ENCODE measurements at places on chromosomes 1 and 21. TPM values are rescaled to one million over a fixed set of nuclear protein-coding genes. Genes with fewer than 3 reads are reported as not detected.

- DNase-seq, result no peak
Measured at GRCh38 chr1:246647513-246647912, 76.7 kb upstream of the SCCPDH start.

The TEDDM1 gene
- total RNA-seq, result not detected

DNA sequence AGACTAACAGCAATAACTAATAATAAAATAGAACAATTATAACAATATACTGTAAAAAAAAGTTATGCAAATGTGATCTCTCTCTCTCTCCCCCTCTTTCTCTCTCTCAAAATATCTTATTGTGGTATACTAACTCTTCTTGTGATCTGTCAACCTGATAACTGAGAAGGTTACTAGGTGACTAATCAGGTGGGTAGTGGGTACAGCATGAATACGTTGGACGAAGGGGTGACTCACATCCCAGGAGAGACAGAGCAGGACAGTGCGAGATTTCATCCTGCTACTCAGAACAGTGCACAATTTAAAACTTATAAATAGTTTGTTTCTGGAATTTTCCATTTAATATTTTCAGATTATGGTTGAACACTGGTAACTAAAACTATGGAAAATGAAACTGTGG lies 257.5 kb downstream of the LRRC40 start:
- no peak for DNase-seq

The FAF1 gene
- 39.2 TPM for total RNA-seq

GRCh38 chr1:210692796-210693195 lies 364.1 kb downstream of the HHAT start:
- DNase-seq, result no peak

DNA sequence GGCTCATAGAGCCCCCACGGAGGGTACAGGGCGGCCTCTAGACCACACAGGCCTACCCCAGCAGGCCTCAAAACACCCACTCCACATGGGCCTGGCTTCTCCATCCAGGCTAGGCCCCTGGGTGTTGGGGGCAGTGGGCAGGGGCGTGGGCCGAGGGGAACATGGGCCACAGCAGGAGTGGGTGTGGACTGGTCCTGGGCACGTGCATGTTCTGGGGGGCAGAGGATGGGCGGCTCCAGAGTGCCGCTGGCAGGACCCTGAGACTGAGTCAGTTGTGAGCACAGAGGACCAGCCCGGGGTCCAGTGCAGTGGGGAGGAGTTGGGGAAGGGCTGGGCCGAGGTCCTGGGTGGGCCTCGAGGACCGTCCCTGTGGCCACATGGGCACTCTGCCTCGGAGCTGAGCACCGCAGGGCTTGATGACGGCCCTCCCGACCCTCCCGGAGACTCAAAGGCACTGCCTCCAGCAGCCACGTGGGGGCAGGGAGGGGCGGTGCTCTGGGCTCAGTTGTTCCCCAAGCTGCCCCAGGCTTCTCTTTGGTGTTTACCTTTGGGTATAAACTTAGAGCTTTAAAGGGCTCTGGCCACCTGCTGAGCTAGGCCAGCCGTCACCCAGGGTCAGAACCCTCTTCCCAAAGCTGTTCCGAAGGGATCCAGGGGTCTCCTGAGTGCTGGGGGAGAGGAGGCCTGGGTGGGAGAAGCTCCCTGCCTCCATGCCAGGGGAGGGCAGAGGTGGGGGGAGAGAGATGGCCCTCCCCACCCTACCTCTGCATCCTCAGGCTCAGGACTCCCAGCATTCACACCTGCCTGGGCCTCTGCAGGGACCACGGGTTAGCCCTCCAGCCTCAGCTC lies 79.9 kb downstream of the MORN1 start:
- DNase-seq, result peak; percentile 76

The CYP4A22 gene
- total RNA-seq, result not detected

- DNase-seq, result no peak
Measured at GRCh38 chr1:17890056-17890814, 135.1 kb downstream of the ACTL8 start.

The ICOSLG gene
- total RNA-seq, result 3.3 TPM
